ENCODE measurements at places on chromosomes 6 and 20. TPM values are rescaled to one million over a fixed set of nuclear protein-coding genes. Genes with fewer than 3 reads are reported as not detected.
A peak's percentile ranks its signal among the peaks of the same experiment; 100 is the strongest.

GRCh38 chr20:33694639-33695012 lies 8.4 kb upstream of the E2F1 start:
- H3K27me3 ChIP-seq = no peaks in the 10 kb centered on the region
- H3K36me3 ChIP-seq = no peaks in the 10 kb centered on the region
- DNase-seq = no peak
- H3K27ac ChIP-seq = no peak overlapping the region
- H3K4me1 ChIP-seq = peaks cover 3% of the 10 kb centered on the region

- H3K4me1 ChIP-seq = no peaks in the 10 kb centered on the region
- no peak for DNase-seq
- H3K36me3 ChIP-seq = no peaks in the 10 kb centered on the region
- H3K27ac ChIP-seq = no peak overlapping the region
- no peak overlapping the region for H3K4me3 ChIP-seq
- peaks cover 6% of the 10 kb centered on the region for H3K27me3 ChIP-seq
These were observed 24.4 kb downstream of the CNR1 start for GRCh38 chr6:88141561-88142296.

GRCh38 chr6:9537381-9537780 lies 877.5 kb downstream of the TFAP2A start:
- no peaks in the 10 kb centered on the region for H3K36me3 ChIP-seq

DNA sequence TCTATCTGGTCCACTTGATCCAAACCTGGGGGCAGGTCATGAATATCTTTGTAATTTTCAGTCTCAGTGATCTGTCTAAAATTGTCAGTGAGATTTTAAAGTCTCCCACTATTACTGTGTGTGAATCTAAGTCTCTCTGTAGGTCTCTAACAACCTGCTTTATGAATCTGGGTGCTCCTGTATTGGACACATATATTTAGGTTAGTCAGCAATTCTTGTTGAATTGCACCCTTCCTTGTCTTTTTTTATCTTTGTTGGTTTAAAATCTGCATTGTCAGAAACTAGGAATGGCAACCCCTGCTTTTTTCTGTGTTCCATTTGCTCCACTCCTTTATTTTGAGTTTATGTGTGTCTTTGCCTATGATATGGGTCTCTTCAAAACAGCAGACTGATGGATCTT lies 140.7 kb downstream of the ASCC3 start:
- H3K27me3 ChIP-seq = no peaks in the 10 kb centered on the region
- H3K36me3 ChIP-seq = peaks cover 27% of the 10 kb centered on the region
- DNase-seq = no peak
- no peak overlapping the region for H3K4me3 ChIP-seq
- H3K27ac ChIP-seq = no peak overlapping the region

- H3K36me3 ChIP-seq = peaks cover 4% of the 10 kb centered on the region
- H3K27ac ChIP-seq = no peak overlapping the region
- H3K4me1 ChIP-seq = peaks cover 9% of the 10 kb centered on the region
These were observed 88.4 kb downstream of the HACE1 start for GRCh38 chr6:104771258-104771832.

GRCh38 chr20:32532246-32532645 lies 52.9 kb downstream of the NOL4L start:
- no peaks in the 10 kb centered on the region for H3K27me3 ChIP-seq
- H3K27ac ChIP-seq = no peak overlapping the region
- no peaks in the 10 kb centered on the region for H3K36me3 ChIP-seq
- peaks cover 33% of the 10 kb centered on the region for H3K4me1 ChIP-seq

- no peak overlapping the region for H3K27ac ChIP-seq
- no peak for DNase-seq
These were observed 2.3 kb downstream of the BMP7 start for GRCh38 chr20:57263801-57264792.

DNA sequence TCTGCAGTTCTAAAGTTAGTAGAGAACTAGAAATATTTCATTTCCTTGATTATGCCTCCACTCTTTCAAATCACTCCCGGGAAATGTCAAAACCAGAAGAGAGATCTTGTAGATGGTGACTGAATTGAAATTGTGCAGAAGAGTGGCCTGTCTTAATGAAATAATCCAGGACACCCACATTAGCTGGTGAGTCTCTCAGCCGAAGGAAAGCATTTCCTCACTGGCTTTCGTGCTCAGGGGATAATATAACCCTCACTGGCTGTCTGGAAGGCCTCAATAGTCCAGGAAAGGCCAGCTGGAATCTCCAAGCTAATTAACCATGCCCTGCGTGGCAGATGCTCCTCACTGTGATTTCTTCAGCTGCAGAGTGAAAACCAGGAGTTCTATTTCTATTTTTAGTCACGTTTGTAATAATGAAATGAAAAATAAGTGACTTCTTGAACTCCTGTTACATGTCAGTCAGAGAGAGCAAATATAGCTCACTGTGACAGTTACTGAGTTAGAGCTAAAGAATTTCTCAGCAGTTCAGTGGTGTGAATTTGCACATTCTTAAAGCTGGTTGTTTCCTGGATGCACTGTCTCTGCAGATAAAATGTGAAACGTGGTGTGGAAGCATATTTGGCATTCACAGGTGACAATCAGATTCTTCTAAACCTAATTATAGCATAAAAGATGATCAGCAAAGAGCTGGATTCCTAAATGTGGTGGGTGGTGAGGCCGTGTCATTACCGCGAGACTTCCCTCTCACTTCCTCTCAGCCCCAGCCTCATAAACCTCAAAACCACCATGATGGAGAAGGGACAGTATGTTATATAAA lies 211.7 kb downstream of the LMBRD1 start:
- DNase-seq = no peak
- H3K4me3 ChIP-seq = peak overlapping the region; percentile 38
- no peaks in the 10 kb centered on the region for H3K36me3 ChIP-seq
- H3K4me1 ChIP-seq = peaks cover 51% of the 10 kb centered on the region

DNA sequence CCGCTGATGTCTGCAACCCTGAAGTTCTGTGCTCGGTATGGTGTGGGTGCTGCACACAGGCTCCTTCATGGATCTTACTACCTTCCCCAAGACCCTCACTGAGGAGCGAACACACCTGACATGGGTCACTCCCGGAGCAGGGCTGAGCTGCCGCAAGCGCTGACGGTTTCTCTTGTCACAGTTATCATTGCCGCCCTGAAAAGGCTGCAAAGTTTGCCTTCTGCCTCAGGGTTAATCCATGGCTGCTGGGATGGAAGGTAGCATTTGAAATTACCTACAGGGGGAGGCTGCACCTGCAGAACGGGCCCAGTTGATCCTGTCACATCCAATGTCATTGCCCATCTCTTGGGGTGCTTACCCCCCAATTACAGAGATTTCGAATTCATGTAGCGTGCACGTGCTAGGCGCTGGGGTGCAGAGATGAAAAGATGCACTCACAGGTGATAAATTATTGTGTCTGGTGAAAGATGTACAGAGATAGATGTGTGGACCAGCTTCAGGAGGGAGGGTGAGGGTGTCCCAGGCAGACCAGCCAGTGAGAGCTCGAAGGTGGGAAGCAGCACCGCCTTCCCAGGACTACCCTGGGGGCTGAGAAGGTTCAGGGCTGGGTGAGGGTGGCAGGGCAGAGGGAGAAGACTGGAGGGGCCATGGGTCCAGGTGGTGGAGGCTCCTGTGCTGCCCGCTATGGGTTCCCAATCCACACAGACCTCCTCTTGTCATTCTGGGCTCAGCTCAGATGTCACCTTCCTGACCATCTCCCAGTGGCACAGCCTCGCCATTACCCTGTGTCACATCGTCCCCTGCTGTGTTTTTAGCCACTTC lies 120.1 kb downstream of the SYCP2 start:
- no peak overlapping the region for H3K4me3 ChIP-seq
- no peaks in the 10 kb centered on the region for H3K36me3 ChIP-seq
- H3K27me3 ChIP-seq = peaks cover 23% of the 10 kb centered on the region
- no peak overlapping the region for H3K27ac ChIP-seq
- no peaks in the 10 kb centered on the region for H3K4me1 ChIP-seq

RGS17 gene
- total RNA-seq = 2.2 TPM

ZKSCAN4 gene
- 4.8 TPM for total RNA-seq

GPX5 gene
- total RNA-seq = not detected

SRSF3 gene
- 191 TPM for total RNA-seq

CYP39A1 gene
- total RNA-seq = 0.62 TPM

IRF4 gene
- total RNA-seq = 0.05 TPM

KPNA5 gene
- total RNA-seq = 10.0 TPM

ALDH8A1 gene
- 0.40 TPM for total RNA-seq
